ENCODE measurements at places on chromosomes 4 and X. TPM values are rescaled to one million over a fixed set of nuclear protein-coding genes. Genes with fewer than 3 reads are reported as not detected.

- DNase-seq: no peak
These were observed 14.5 kb upstream of the LDB2 start for GRCh38 chr4:16912896-16913295.

DNA sequence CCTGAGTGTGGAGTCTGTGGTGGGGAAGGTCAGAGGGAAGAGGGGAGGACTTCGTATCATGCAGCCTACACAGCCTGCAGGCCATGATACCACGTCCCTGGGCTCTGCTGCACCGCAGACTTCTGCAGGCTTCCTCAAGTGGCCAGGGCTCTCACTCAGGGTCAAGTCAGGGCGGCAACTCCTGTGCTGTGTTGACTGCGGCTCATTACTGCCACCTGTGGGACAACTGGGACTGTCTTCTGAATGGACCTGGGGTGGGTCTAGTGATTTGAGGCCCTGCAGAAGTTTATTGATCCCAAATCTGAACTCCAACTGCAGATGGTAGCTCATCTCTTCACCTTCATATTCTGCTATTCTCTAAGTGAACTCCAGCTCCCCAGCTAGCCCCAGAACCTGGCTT lies 167.1 kb downstream of the NSUN7 start:
- no peak for DNase-seq

- DNase-seq: no peak
These were observed 26.1 kb upstream of the TMEM154 start for GRCh38 chr4:152705903-152706302.

NPY5R gene
- 6.5 TPM for polyA plus RNA-seq

GRCh38 chrX:48101443-48101842 lies 29.0 kb upstream of the SPACA5B start:
- DNase-seq: no peak

- DNase-seq: no peak
These were observed 14.3 kb upstream of the C4orf50 start for GRCh38 chr4:6032249-6033244.

DNA sequence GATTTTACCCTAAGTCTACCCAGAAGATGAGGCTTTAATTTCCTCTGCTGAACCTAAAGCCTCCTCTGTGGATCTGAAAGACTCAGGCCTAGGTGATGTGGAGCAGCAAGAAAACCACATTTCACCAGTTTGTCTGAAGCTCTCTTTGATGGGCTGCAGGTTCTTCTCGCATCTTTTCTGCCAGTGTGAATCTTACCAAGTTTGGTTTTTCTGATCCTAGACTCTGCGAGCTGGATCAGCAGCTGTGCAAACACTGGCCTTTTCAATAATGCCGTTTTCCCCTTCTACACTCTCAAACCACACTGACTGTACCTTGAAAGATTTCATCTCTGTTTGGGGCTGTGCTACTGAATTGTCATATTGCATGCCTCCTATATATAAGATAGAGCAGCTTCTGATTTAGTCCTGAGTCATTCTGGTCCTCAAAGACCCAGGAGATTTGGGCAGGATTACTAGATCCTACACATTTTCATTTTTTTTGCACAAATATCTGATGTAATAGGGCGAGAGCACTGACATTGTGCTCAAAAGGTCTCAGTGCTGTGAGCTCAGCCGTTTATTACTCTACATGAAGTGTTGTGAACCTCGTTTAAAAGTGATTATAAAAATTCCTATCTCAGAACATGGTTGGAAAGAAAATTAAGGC lies 133.6 kb upstream of the FAM9C start:
- DNase-seq: no peak

Measured in left kidney (tissue), 8 donors.